ENCODE measurements at places on chromosomes 1 and 21.

GRCh38 chr1:2966449-2967328, 54.6 kb upstream of the ACTRT2 start:
- DNase-seq: no peak

GRCh38 chr1:152904688-152905440, 3.5 kb upstream of the IVL start:
- DNase-seq: no peak

DNA sequence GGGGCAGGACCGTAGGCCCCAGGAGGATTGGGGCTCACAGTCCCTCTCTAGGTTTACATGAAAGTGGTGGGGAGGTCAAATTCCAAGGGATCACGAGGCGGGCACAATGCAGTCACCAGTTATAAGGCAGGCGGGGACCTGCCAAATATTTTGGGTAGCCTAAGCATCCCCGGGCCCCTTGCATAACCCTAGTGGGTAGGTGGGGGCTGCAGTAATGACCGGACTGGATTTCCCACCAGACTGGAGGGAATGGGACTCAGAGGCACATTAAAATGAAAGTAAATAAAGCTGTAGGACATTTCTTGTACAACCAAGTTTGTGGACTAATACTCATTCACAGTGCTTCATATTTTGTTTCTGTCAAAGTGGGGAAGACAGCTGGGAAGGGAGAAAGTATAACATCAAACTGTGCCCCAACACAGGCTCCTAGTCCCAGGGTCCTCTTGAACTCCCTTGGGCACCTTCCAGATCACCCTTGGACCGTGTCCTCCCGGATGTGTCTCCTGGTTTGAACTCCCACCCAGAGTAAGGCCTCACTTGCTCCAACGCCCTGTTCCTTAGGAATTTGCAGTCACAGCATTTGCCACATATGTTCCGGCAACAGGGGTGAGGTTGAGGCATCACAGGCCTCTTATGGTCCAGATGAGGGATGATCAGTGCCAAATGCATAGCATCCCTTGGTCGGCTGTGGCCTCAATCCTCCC, 28.4 kb upstream of the KIAA0040 start:
- DNase-seq: no peak

- DNase-seq: no peak
Observed at GRCh38 chr1:233114159-233114558, 163.7 kb downstream of the NTPCR start.

GRCh38 chr21:25977068-25977611, 193.4 kb downstream of the APP start:
- DNase-seq: no peak

DNA sequence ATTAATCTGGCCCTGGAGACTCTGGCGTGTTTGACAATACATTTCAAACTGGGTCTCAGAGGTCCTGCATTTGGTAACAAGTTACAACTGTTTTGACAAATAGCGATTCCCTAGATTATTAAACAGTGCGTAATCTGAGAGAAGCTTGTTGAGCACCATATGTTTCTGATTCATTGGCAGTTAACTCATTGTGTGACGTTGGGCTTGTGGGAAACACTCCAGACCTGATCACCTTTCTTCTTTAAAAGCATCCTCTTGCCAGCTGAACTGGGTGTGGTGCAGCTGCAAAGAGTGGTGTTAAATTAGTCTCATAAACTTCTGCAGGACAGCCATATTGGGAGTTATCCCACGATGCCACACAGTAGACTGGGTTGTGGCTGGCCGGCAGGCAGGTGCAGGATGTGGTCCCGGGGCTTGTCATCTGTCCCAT, 82.7 kb downstream of the CDC7 start:
- DNase-seq: no peak

GRCh38 chr1:99370476-99370875, 106.2 kb downstream of the PLPPR4 start:
- no peak for DNase-seq

- no peak for DNase-seq
Observed at GRCh38 chr21:32306021-32306780, 7.5 kb downstream of the MRAP start.
